HEK293T (cell line): ENCODE measurements at places on chromosomes 7 and 10.

- no peak for DNase-seq
Observed at GRCh38 chr10:49322371-49323170, 23.6 kb downstream of the C10orf71 start.

DNA sequence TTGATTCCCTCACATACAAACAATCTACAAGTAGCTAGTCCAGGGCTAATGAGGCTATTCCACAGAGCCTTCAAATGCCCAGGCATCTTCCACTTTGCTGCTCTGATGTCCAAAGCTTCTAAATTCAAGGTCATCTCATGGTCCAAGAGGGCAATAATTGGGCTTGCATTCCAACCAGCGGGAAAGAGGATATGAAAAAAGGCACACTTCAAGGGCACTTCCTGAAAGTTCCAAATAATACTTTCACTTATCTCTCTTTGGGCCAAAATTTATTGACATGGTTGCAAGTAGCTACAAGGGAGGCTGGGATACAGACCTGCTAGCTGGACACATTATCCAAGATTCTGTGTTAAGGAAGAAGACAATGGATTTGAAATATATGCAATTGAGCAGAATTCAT lies 25.2 kb upstream of the APBB1IP start:
- no peak for DNase-seq

DNA sequence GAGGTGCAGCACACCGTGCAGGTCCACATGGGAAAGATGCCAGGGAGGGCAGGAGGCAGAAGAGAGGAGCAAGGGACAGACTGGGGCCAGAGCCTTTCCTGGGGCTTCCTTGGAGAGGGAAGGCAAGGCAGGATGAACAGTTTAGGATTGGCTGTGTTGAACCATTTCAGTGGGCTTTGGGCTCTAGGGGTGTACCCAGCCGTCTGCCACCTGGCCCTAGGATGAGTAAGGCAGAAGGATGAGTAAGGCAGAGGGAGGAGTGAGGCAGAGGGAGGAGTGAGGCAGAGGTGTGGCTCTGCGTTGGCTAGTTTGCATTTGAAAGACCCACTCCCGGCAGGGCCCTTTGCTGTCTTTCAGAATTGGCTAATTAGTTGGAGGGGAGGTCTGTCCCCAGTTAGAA lies 31.5 kb upstream of the PRF1 start:
- no peak for DNase-seq

DNA sequence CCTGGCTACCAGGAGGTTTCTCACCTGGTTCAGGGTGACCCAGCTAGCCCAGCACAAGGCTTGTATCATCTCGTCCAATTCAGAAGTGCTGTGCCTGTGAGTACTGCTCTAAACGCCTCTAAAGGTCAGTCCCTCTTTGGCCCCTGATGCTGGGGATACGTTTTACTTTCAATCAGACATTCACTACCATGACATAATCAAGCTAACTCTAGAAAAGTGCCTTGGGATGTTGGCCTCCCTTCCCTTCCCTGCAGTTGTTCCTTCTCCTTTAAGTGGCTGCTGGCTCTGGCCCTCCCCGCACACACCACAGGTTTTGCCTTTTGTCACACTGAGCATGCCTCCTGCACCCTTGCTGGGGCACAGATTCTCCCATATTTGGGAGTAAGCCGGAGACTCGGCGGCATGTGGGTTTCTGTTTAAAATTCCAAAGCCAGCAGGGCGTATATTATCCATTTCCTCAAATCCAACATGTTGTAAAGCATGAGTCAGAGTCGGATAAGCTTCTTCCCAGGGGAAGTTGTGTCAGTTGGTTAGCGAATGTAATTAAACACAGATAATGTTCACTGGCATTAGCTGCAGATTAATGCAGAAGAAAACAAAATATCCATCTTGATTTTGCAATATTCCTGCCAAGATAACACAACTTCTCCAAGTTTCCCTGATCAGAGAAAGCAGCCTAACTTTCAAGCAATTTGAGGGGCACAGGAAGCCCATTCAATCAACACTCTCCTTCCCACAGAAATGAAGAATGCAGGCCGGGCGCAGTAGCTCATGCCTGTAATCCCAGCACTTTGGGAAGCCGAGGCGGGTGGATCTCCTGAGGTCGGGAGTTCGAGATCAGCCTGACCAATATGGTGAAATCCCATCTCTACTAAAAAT lies 31.8 kb upstream of the VCL start:
- DNase-seq, result peak; percentile 86

- DNase-seq, result no peak
Observed at GRCh38 chr10:79239275-79239779, 107.9 kb upstream of the PPIF start.

DNA sequence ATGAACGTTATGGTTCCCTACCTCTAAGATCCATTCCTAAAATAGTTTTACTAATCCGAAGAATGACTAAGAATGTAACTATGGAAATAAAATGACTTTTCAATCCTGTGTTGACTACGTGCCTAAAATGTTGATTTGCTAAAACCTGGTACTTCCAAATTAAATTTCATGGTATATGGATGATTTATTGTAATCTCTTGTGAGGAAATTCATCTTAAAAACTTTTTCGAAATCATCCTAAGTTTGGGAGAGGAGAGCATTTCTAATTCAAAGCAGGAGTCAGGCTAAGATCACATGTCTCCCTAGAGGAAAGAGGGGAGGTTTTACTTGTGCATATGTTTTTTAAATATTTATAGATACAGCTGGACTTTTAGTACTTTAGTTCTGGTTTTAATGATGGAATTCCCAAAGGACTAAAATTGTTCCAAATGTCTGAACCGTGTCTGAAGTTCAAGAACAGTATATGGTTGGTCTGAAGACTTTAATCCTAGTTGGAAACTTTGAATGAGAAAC lies 483.9 kb downstream of the AUTS2 start:
- DNase-seq, result no peak

- no peak for DNase-seq
Observed at GRCh38 chr7:136325027-136325426, 347.9 kb upstream of the MTPN start.

DNA sequence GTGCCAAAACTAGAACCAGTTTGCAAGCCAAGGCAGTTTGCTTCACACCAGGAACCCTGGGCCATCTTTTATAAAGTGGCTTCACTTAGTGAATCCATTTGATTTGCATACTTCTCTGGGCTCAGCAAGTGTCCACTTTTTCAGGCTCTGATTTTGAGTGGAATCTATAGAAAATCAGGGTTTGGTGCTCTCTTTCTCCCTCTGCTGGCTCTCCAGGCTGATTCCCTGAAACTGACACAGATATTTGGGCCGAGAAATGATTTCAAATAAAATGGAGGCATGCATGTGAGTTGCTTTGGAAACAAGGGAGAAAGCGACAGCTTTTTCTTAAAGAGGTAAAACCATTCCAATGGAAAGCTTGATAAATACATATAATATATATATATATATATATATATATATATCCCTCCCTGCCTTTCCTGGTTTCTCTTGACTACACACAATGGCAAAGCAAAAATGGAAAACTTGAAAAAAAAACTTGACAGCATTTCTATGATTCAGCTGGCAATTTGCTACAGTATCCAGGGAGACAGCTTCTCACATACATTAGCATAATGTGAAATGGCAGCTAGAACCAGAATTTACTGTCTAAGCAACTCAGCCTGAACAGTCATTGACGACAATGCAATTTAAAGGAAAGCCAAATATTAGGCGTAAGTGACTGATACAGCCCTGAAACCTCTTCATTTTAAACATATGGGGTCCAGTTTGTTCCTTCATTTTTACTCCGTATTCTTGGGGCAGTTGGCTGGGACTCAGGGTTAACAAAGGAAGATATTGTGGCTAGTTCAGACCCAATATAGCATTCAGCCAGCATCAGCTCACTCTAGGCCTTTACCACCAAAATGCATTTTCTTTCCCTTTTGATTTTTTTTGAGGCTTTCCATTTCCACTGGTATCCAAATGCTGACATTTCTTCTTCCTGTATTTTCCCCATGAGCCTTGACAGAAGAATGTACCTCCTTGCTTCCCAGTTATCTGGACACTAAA lies 188.5 kb downstream of the TMEM178B start:
- no peak for DNase-seq

DNA sequence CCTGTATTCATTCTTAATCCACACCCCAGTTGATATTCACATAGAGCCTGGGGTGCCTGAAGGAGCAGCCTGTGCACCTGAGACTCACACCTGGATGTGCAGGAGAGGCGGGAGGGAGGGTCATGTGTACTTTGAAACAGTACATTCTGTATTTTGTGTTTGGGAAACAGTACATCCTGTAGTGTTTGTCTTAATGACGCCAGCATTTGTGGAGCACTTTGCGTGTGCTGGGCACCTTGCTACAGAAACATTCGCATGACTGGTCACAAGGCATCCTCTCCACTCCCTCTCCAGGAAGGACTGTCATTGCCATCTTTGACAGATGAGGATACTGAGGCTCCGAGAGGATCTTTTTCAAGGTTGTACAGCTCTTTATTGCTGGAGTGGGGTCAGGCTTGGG lies 132.1 kb downstream of the TACC2 start:
- DNase-seq, result no peak

- DNase-seq, result no peak
Observed at GRCh38 chr10:128144547-128144946, 18.3 kb upstream of the MKI67 start.

DNA sequence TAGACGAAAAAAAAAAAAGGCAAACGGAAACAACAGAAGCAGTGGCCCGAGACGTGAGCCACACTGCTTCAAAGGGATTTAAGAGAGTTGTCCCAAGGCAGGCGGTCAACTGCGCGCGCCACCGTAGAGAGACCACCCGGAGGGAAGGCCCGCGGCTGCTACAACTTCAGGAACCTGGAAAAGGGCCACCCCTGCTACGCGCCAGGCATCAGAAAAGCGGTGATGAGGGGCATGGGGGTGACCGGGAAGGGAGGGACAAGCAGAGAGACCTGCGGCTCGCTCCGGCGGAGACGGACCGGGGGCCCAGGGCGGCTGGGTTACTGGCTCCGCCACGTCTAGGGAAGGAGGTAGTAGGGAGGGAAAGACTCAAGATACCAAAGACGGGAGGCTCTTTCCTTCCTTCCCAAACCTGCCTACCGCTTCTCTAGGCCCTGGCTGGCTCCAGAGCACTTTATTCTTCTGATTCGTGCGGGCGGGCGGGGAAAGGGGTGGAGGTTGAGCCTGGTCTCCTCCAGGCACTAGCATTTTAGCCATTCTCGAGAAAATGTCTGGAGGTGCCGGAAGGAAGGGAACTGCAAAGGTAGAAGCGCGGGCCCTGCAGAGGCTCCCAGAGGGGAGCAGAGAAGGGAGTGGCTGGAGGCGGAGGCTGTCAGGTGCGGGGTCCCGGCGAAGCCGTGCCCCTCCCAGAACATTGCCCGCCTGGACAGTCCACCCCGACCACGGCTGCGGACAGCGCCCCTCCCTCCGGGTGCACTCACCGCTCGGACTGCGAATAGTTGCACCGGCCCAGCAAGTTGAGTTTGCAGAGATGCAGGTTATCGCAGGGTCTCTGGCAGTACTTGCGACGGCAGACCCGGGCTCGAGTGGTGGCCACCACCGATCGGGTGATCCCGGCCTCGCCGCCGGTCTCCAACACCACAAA lies 993 bp downstream of the ZC3HAV1 start:
- peak; percentile 55 for DNase-seq

GRCh38 chr10:118259288-118259906 lies 82.7 kb downstream of the FAM204A start:
- peak; percentile 84 for DNase-seq

GRCh38 chr10:128867210-128867609 lies 599.8 kb upstream of the MGMT start:
- DNase-seq, result no peak

DNA sequence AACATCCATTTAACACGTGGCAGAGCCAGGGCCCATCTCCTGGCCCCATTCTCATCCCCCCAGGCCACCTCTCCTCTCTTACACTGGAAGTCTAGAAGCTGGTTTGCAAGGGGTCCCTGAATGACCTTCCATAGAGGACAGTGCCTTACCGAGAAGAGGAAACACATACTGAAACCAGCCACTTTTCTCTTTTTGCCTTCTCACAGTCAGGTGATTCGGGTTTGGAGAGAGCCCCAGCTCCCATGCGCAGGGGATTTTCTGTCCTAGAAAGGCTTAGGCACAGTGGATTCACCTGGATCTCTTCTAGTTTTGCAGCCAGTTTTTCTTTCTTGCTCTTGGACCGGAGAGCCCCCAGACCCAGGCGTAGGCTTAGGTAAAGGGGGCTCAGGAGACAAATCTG lies 334.1 kb upstream of the C7orf33 start:
- no peak for DNase-seq

GRCh38 chr7:39017369-39017915 lies 39.7 kb downstream of the POU6F2 start:
- DNase-seq, result no peak

DNA sequence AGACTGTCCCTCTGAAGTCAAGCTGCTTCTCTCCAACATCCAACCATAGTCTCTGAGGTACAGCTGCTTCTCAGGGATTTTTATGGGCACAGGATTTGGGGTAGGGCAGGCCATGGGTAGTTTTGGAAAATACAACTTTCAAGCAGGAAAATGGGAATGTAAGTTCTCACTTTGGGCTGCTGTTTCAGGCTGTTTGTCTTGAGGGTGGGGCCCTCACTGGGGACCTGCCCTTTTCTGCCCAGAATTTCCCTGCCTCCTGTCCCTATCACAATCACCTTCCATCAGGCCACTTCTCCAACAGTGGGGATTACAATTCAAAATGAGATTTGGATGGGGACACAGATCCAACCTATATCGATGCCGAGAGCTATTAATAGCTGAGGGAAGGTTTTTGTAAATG lies 24.5 kb downstream of the SSMEM1 start:
- DNase-seq, result no peak

GRCh38 chr10:118723466-118723865 lies 31.3 kb downstream of the CACUL1 start:
- DNase-seq, result no peak

- DNase-seq, result peak; percentile 56
Observed at GRCh38 chr10:12252882-12253546, 57.0 kb downstream of the CDC123 start.

GRCh38 chr10:132210766-132211165 lies 24.0 kb downstream of the DPYSL4 start:
- no peak for DNase-seq

GRCh38 chr10:70295321-70295720 lies 11.5 kb upstream of the NPFFR1 start:
- no peak for DNase-seq

DNA sequence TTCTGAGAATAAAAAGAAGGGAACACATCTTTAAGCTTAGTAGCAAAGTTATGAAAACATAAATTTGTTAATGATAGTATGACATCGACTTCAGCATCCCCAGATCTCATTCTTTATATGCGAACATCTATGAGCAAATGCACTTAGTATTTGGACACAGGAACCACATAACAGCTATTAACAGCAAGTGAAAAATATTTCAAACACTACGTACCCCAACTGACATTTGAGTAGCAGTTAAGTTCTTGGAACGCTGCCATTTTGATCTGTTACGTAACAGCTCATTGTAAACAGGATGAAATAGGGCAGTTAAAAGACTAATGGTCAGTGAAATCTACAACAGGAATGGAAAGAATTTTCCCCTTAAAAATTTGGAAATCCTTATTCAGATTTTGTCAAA lies 428.9 kb downstream of the TNS3 start:
- no peak for DNase-seq

- DNase-seq, result no peak
Observed at GRCh38 chr7:132117181-132117580, 459.1 kb downstream of the PLXNA4 start.

GRCh38 chr10:101938305-101939007 lies 94.9 kb upstream of the KCNIP2 start:
- no peak for DNase-seq
